ENCODE measurements at places on chromosomes 1 and 21.
A peak's percentile ranks its signal among the peaks of the same experiment; 100 is the strongest.

DNA sequence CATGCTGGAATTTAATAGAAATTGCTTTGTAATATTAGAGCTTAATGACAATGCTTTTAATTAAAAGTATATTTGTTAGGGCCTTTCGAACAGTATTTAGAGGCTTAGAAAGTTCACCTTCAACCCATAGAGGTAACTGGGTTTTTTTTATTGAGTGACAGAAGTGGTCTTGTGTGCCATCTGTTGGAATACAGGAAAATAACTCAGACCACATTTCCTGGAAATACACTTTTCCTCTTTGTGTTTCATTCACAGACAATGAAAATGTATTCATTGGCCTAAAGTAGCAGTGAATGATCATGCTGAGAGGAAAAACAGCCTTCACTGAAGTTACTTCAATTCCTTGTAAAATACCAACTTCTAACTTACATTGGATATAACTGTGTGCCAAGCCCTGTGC, 83.6 kb upstream of the L1TD1 start:
- no peak overlapping the region for H3K4me3 ChIP-seq
- no peaks in the 10 kb centered on the region for H3K36me3 ChIP-seq
- H3K4me1 ChIP-seq, result no peaks in the 10 kb centered on the region
- H3K27me3 ChIP-seq, result no peaks in the 10 kb centered on the region
- no peak overlapping the region for H3K27ac ChIP-seq
- no peak for DNase-seq

DNA sequence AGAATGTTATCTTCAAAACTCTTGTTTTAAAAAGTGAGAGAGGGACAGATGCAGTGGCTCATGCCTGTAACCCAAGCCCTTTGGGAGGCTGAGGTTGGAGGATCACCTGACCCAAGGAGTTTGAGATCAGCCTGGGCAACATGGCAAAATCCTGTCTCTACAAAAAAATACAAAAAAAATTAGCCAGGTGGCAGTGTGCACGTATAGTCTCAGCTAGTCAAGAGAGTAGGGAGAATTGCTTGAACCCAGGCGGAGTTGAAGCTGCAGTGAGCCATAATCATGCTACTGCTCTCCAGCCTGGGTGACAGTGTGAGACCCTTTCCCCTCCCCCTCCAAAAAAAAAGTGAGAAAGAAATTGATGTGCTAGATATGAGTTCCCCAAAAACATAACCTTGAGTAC, 131.0 kb downstream of the KCNT2 start:
- no peak overlapping the region for H3K27ac ChIP-seq
- no peak for DNase-seq
- H3K36me3 ChIP-seq, result no peaks in the 10 kb centered on the region
- H3K27me3 ChIP-seq, result no peaks in the 10 kb centered on the region
- H3K4me1 ChIP-seq, result no peaks in the 10 kb centered on the region

- H3K27ac ChIP-seq, result no peak overlapping the region
- DNase-seq, result no peak
- no peak overlapping the region for H3K4me3 ChIP-seq
Measured at GRCh38 chr1:99919220-99919619, 50.6 kb upstream of the SLC35A3 start.

- H3K27ac ChIP-seq, result no peak overlapping the region
- H3K27me3 ChIP-seq, result no peaks in the 10 kb centered on the region
- no peak overlapping the region for H3K4me3 ChIP-seq
- DNase-seq, result no peak
- H3K4me1 ChIP-seq, result no peaks in the 10 kb centered on the region
- no peaks in the 10 kb centered on the region for H3K36me3 ChIP-seq
Measured at GRCh38 chr1:18132711-18133541, 25.3 kb downstream of the IGSF21 start.

- no peak for DNase-seq
- H3K27ac ChIP-seq, result no peak overlapping the region
- no peak overlapping the region for H3K4me3 ChIP-seq
- H3K27me3 ChIP-seq, result no peaks in the 10 kb centered on the region
Measured at GRCh38 chr1:232676307-232676706, 46.4 kb upstream of the SIPA1L2 start.

GRCh38 chr1:167648978-167649744, 19.1 kb downstream of the RCSD1 start:
- no peaks in the 10 kb centered on the region for H3K4me1 ChIP-seq
- no peak for DNase-seq
- H3K27ac ChIP-seq, result no peak overlapping the region
- no peaks in the 10 kb centered on the region for H3K27me3 ChIP-seq
- H3K4me3 ChIP-seq, result no peak overlapping the region
- no peaks in the 10 kb centered on the region for H3K36me3 ChIP-seq

DNA sequence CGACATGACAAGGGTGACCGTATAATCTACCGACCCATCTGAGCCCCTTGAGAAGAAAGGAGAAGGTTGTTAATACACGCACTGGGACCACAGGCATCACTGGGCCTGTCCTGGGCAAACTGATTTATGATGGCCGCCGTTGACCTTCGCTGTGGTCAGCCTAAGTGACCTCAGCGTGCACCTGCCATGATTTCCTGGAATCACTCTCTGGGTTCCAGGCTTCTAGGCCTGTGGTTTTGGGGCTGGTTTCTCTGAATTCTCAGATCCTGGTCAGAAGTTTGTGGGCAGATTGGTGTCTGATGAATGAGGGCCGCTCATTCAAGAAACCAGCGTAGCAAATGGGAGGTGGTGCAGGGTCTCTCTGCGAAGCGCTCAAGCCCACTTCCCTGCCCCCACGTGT, 64.0 kb downstream of the SIK1 start:
- H3K4me1 ChIP-seq, result no peaks in the 10 kb centered on the region
- H3K36me3 ChIP-seq, result no peaks in the 10 kb centered on the region
- H3K4me3 ChIP-seq, result no peak overlapping the region
- DNase-seq, result no peak
- no peak overlapping the region for H3K27ac ChIP-seq

DNA sequence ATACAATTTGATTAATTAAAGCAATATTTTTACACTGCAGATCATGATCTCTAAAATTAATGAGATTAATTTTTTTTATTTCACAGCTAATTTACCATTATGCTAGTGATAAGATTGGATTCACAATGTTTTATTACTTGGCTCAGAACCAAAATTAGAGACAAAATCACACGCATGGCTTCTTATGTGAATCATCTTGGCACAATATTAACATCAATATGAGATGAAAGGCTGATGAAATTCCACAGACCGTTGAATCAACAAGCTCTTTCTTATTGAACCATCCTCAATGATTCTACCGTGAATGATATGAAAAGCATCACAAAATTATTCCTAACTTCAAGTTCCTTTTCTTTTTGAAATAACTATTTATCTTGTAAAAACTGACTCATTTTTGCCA, 544.9 kb downstream of the KCNT2 start:
- no peaks in the 10 kb centered on the region for H3K36me3 ChIP-seq
- H3K4me1 ChIP-seq, result no peaks in the 10 kb centered on the region
- DNase-seq, result no peak

DNA sequence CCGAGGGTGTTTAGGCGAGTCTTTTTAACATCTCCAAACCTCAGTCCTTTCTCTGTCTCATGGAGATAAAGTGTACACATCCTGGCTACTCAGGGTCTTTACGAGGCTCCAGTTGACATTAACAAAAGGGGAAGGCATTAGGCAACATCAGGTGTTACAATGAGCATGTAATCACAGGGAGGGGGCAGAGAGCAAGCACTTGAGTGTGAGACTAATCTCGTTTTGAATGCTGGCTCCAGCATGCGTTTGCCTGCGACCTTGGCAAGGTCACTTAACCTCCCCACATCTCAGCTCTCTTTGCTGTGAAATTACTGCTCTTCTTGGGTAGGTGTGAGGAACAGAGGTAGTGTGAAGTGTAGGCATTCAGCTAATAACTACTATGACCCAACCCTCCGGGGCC, 3.1 kb downstream of the TNNT2 start:
- H3K4me3 ChIP-seq, result no peak overlapping the region
- no peaks in the 10 kb centered on the region for H3K4me1 ChIP-seq

DNA sequence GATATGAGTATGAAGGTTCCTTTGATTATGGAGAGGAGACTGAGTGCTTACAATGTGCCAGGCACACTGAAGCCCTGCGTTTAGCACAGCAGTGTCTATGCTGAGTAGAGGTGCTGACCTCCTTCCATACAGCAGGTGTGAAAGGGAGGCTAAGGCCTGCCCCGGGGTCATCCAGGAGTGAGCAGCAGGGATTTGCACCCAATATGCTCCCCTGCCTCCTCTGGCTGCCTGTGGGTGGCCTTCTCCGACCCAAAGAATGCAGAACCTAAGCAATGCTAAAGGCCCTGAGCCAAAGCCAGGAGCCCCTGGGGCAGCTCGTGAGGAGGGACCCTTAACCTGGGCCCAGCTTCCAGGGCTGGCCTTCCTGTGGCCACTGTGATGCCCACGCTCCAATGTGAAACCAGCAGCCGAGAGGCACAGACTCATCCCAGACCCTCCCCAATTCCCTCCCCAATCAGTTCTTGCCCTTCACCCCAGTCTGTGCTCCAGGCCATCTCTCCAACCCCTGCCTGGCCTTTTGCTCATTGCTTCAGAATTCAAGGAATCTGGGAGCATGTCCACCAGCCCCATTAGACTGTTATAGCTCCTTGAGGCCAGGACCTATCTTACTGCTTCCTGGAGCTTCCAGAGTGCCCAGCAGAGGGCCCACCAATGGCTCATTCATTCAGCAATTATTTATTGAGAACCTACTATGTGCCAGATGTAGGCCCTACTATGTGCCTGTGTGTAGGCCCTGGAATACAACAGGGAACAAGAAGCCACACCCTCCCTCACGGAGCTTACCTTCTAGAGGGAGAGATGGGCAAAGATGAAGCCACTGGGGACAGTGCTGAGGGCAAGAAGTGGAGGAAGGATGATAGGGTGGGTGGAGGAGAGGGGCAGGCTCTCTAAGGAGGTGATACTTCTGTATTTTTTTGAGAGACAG, 53.3 kb downstream of the TAS1R2 start:
- H3K4me1 ChIP-seq, result no peaks in the 10 kb centered on the region
- no peak overlapping the region for H3K27ac ChIP-seq
- H3K36me3 ChIP-seq, result no peaks in the 10 kb centered on the region

- peaks cover 5% of the 10 kb centered on the region for H3K27me3 ChIP-seq
- no peaks in the 10 kb centered on the region for H3K4me1 ChIP-seq
- peak overlapping the region; percentile 22 for H3K4me3 ChIP-seq
- no peaks in the 10 kb centered on the region for H3K36me3 ChIP-seq
- no peak overlapping the region for H3K27ac ChIP-seq
Measured at GRCh38 chr1:88462096-88462487, 222.0 kb upstream of the PKN2 start.

DNA sequence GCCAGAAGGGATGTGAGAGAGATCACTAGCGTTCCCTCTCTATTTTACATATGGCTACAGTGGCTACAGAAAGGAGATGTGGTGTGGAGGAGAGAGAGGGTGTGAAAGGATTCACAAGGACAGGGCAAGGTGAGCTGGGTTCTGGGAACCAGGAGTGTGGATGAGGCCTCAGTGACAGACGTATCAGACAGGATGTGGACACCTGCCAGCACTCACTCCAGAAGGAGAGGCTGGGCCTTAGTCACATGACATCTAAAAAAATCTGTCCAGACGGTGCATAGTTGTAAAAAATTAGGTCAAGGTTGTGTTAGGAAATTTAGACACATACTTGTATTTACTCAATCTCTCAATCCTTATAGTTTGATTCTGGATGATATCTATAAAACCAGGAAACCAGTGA, 10.6 kb downstream of the TRIM67 start:
- no peaks in the 10 kb centered on the region for H3K4me1 ChIP-seq
- no peak overlapping the region for H3K4me3 ChIP-seq
- H3K27ac ChIP-seq, result no peak overlapping the region
- H3K27me3 ChIP-seq, result no peaks in the 10 kb centered on the region
- H3K36me3 ChIP-seq, result no peaks in the 10 kb centered on the region

GRCh38 chr1:85340427-85340826, 64.0 kb upstream of the BCL10 start:
- no peak overlapping the region for H3K27ac ChIP-seq
- H3K36me3 ChIP-seq, result no peaks in the 10 kb centered on the region
- H3K4me3 ChIP-seq, result no peak overlapping the region
- H3K27me3 ChIP-seq, result no peaks in the 10 kb centered on the region

DNA sequence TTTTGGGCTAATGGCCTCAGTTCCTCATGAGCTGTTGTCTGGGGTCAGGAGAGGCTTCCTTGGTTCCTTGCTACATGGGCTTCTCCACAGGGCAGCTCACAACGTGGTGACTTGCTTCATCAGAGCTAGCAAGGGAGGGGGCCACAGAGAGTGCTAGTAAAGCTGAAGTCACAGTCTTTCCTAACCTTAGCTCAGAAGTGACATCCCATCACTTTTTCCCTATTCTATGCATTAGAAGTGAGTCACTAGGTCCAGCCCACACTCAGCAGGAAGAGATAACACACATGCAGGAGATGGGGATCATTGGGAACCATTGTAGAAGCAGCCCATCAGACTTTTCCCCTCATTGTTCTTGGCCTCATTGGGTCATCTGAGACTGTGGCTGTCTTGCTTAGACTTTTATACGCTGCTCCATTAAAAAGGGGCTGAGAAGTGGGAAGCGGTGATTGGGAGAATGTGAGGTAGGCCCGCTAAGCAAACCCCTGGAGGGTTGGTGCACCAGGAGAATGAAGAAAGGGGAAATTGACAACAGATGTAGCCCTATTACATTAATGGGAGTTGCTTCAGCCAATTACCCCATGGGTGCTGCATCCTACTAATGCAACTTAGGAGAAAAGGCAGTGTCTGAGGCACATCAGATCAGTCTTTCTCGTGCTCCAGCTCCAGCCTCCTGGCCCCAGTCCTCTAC, 22.1 kb upstream of the IGSF21 start:
- H3K27me3 ChIP-seq, result no peaks in the 10 kb centered on the region
- no peaks in the 10 kb centered on the region for H3K4me1 ChIP-seq
- H3K4me3 ChIP-seq, result no peak overlapping the region
- H3K27ac ChIP-seq, result no peak overlapping the region
- no peaks in the 10 kb centered on the region for H3K36me3 ChIP-seq

All from pancreas (tissue), 10 donors.